GM12878 (cell line): ENCODE measurements at places on chromosomes 2 and 18. TPM values are rescaled to one million over a fixed set of nuclear protein-coding genes. Genes with fewer than 3 reads are reported as not detected.

TBR1 gene
- polyA plus RNA-seq: not detected in 2 replicates

DNA sequence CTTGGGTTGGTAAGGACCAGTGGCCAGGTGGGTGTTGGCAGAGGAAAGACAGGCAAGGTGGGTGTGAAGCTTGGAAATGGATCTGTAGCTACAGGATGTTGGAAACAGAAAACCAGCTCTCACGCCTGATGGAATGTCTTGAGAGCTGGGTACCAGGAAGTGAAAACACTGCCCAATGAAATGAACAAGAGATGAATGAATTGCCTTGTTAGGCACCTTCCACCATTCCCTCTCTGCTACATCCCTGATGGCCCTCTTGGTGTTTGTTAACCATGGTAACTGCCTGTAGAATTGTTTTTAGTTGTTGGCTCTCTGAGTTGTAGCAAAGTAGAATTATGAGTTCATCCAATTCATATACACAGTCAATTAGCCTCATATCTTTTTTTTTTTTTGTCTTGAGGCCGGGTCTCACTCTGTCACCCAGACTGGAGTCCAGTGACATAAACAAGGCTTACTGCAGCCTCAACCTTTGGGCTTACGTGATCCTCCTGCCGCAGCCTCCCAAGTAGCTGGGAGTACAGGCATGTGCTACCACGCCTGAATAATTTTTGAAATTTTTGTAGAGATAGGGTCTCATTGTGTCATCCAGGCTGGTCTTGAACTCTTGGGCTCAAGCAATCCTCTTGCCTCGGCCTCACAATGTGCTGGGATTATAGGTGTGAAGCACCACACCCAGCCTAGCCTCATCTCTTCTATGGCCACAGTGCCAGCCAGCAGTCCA, 9.5 kb downstream of the KCMF1 start:
- H3K36me3 ChIP-seq: peaks cover 6% of the 10 kb centered on the region; the same call in 1 of the 2 replicates
- H3K27ac ChIP-seq: 0 out of 2 replicates have a peak overlapping the region, but pooled peaks have one; percentile 22
- H3K27me3 ChIP-seq: no peaks in the 10 kb centered on the region

GRCh38 chr2:61771904-61772845, 81.7 kb downstream of the FAM161A start:
- no peak overlapping the region for H3K4me3 ChIP-seq
- DNase-seq: no peak
- H3K27me3 ChIP-seq: no peaks in the 10 kb centered on the region
- peaks cover 17% of the 10 kb centered on the region for H3K4me1 ChIP-seq
- H3K36me3 ChIP-seq: no peaks in the 10 kb centered on the region

GRCh38 chr18:62577765-62578164, 54.9 kb downstream of the ZCCHC2 start:
- H3K36me3 ChIP-seq: peaks cover 10% of the 10 kb centered on the region; the same call in 1 of the 2 replicates
- H3K4me3 ChIP-seq: no peak overlapping the region
- peaks cover 7% of the 10 kb centered on the region for H3K4me1 ChIP-seq
- DNase-seq: no peak

WDPCP gene
- polyA plus RNA-seq: 5.1 and 7.0 TPM in 2 replicates

NOL4 gene
- polyA plus RNA-seq: 6.8 and 8.0 TPM in 2 replicates

- H3K4me3 ChIP-seq: no peak overlapping the region
- no peaks in the 10 kb centered on the region for H3K4me1 ChIP-seq
These were observed 208.0 kb downstream of the SRBD1 start for GRCh38 chr2:45403036-45403435.

- no peaks in the 10 kb centered on the region for H3K36me3 ChIP-seq
- DNase-seq: no peak
- no peak overlapping the region for H3K27ac ChIP-seq
- no peak overlapping the region for H3K4me3 ChIP-seq
- no peaks in the 10 kb centered on the region for H3K4me1 ChIP-seq
These were observed 181.9 kb upstream of the CDH7 start for GRCh38 chr18:65568866-65569265.

GRCh38 chr18:78975699-78976335, 3.8 kb upstream of the SALL3 start:
- no peaks in the 10 kb centered on the region for H3K27me3 ChIP-seq
- no peaks in the 10 kb centered on the region for H3K4me1 ChIP-seq
- DNase-seq: no peak
- no peaks in the 10 kb centered on the region for H3K36me3 ChIP-seq
- H3K27ac ChIP-seq: no peak overlapping the region

DNA sequence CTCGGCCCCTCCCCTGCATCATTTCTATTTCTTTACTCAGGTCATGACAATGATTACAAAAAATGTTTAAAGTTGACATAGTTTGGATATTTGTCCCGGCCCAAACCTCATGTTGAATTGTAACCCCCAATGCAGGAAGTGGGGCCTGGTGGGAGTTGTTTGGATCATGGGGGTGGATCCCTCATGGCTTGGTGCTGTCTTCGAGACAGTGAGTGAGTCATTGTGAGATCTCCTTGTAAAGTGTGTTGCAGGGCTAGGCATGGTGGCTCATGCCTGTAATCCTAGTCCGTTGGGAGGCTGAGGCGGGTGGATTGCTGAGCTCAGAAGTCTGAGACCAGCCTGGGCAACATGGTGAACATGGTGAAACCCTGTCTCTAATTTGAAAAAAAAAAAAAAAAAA, 9.2 kb upstream of the MAP4K4 start:
- H3K36me3 ChIP-seq: no peaks in the 10 kb centered on the region
- H3K4me1 ChIP-seq: no peaks in the 10 kb centered on the region
- no peaks in the 10 kb centered on the region; the same call in 1 of the 2 replicates for H3K27me3 ChIP-seq
- DNase-seq: no peak
- no peak overlapping the region for H3K27ac ChIP-seq

GRCh38 chr2:3461801-3462492, 57.4 kb downstream of the ADI1 start:
- peak overlapping the region; percentile 50; the same call in 1 of the 2 replicates for H3K4me3 ChIP-seq
- H3K36me3 ChIP-seq: peaks cover 5% of the 10 kb centered on the region; the same call in 1 of the 2 replicates
- peak overlapping the region; percentile 76 for H3K27ac ChIP-seq
- peak; percentile 68 for DNase-seq

KLHL14 gene
- 0.03 TPM in 1 of 2 replicates, not detected in the other for polyA plus RNA-seq

DNA sequence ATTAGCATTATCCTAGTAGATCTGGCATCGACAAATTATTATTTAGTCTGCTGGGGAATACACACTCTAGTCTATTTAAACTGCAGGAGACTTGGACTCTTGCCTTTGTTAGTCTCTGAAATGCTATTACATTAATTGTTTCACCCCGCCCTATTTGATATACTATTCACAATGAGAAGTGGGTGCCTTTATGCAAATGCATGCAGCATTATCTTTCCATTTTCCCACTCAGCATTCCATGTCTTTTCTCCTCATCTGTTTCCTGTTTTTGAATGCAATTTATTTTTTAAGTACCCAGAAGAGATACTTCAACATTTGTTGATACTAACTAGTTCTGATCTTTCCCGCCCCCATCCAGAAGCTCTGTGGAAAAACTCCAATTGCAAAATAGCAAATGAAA, 395.3 kb upstream of the NXPH2 start:
- no peaks in the 10 kb centered on the region for H3K36me3 ChIP-seq
- H3K27ac ChIP-seq: no peak overlapping the region
- no peak for DNase-seq
- no peaks in the 10 kb centered on the region for H3K27me3 ChIP-seq
- H3K4me3 ChIP-seq: no peak overlapping the region

DNA sequence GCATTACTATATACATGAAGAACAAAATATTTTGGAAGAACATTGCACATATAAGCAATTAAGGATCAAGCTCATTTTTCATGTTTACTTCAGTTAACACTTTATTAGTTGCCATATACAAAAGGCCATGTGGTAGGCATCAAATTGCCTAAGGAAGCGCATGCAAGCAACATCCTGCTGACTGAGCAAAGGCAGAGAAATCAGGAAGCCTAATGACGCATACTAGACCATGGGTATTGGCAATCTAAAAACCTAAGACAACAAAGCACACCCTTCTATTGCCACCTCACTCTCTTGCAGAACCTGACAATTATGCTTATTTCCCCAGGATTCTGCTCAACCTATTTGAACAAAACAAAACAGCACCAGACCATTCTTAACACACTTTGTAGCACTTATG, 171.9 kb downstream of the STK39 start:
- DNase-seq: no peak
- H3K27me3 ChIP-seq: no peaks in the 10 kb centered on the region
- no peak overlapping the region for H3K4me3 ChIP-seq
- H3K36me3 ChIP-seq: no peaks in the 10 kb centered on the region

DNA sequence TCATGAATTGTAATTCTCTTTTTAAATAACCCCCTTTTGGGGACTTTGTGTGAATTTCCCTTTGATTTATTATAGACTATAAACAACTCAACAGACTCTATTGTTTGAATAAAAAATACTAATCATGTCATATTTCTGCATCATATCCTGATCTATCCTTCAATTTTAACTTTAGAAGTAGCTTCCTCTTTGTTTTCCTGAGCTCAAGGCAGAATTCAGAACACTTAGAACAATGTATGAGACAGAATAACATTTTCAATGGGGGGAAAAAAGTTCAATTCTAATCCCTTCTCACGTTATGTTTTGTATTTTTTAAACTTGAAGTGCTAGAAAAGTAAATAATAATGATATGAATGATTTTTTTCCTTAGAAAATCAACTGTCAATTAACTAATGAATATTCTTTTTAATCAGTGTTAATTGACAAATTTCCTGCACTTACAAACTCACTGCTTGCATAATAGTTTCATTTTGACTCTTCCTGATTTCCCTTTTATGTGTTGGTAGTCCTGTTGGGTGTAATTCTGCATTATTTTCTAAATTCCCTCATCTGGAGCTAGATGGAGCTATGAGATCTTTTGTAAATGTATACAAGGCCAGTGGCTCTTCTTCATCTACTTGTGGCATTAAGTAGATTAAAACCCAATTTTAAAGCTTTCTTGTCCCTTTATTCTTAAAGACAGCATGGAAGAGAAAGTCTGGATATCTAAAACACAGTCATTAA, 326.1 kb downstream of the PARD3B start:
- H3K27ac ChIP-seq: no peak overlapping the region
- H3K4me3 ChIP-seq: no peak overlapping the region
- no peaks in the 10 kb centered on the region for H3K27me3 ChIP-seq

DNA sequence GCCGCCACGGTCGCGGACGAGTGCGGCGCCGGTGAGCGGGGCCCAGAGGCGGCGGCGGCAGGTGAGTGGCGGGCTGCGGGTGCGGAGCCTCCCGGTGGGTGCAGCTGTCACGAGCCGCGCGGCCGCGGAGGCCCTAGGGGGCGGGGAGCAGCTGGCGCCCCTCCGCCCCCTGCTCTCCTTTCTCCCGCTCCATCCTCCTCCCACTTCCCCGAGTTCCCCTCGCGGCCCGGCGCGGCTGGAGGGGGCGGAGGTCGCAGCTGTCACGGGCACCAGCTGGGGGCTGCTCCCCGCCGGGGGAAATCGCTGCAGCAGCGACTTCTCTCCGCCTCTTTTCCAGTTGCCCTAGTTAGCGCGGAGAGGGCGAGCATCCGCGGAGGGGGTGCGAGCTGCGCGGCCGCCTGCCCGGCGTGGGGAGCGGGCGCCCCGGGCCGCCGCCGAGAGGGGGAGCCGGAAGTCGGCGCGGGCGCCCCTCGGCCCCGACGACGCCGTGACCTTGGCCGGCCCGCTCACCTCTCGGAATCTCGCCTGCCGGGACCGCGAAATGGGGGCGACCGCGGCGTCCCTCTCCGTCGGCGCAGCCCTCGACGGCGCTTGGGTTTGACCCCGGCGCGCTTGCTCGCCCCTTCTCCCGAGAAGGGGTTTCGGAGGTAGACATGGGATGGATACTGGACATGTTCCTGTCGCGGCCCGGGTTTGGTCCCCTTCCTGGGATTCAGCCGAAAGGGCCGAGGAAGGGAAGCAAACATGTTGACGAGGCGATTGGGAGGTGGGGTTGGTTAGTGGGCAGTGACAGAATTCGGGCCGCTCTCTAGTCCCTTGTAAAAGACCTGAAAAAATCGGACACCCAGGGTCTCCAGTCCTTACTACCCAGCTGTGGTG, 727 bp downstream of the NCOA1 start:
- DNase-seq: no peak
- no peaks in the 10 kb centered on the region for H3K36me3 ChIP-seq
- H3K27me3 ChIP-seq: no peaks in the 10 kb centered on the region
- H3K27ac ChIP-seq: peak overlapping the region; percentile 43; the same call in 1 of the 2 replicates
- peaks cover 8% of the 10 kb centered on the region for H3K4me1 ChIP-seq
- peak overlapping the region; percentile 91 for H3K4me3 ChIP-seq

IL1RL1 gene
- not detected in 2 replicates for polyA plus RNA-seq

DNA sequence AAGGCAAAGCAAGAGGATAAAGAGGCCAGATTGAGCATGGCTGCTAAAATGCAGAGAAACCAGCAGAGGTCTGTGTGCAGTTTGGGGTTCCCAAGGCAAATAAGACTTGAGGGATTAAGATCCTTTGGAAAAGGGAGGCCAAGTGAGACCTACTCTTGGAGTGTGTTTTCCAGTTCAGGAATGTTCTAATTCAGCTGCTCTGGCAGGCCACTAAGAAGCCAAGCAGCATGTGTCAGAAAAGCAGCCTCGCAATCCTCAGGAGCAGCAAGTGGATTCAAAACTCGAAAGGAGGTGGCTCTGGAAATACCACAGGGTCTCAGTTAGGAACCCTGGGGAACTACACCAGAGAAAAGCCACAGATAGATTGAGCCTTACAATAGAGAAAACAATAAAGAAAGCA, 569.2 kb downstream of the METTL4 start:
- no peaks in the 10 kb centered on the region for H3K4me1 ChIP-seq
- no peak overlapping the region for H3K4me3 ChIP-seq
- no peak overlapping the region for H3K27ac ChIP-seq
- no peaks in the 10 kb centered on the region for H3K36me3 ChIP-seq

- no peaks in the 10 kb centered on the region for H3K36me3 ChIP-seq
- no peak overlapping the region for H3K27ac ChIP-seq
- H3K4me1 ChIP-seq: no peaks in the 10 kb centered on the region
- no peaks in the 10 kb centered on the region for H3K27me3 ChIP-seq
These were observed 297.0 kb upstream of the COL3A1 start for GRCh38 chr2:188677142-188677541.

AOX1 gene
- not detected in 2 replicates for polyA plus RNA-seq

DNA sequence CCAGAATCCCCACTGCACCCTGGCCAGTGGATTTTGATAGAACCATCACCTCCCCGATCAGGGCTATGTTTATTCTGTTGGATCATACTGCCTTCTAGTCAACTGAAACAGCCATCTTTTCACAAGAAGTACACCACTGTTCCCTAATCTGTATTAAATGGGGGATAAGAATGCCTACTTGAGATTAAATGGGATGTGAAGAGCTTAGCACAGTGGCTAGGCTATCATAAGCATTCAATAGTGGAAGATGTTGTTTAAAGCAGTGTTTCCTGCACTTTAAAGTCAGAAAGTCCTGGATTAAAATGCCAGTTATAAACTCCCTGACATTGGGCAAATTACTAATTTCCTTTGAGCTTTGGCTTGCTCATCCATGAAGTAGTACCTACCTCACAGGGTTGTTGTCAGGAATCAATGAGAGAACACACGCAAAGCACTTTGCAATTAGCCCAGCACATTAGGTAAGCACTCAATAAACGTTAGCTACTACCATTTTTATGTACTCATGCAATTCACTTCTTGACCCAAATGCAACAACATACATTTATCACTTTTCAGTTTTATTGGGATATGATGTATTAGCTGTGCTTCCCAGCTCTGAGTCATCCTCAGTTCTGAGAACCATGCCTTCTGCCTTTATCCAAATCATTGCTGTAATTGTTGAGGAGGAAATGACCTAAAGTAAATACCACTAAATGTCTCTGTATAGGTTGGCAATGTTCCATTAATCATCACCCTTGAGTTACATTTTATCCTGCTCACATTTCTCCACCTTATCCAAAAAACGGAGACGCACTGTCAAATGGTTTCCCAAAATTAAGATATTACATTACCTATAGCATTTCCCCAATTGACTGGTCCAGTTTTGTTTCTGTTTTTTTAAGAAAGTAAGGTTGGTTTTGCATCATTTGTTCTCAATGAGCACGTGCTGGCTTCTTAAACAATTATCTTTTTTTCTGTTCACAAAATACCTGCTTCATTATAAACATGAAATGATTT, 2.1 kb downstream of the TMEM247 start:
- H3K27me3 ChIP-seq: no peaks in the 10 kb centered on the region
- H3K4me3 ChIP-seq: no peak overlapping the region
- no peaks in the 10 kb centered on the region for H3K36me3 ChIP-seq
- no peak for DNase-seq
- no peak overlapping the region for H3K27ac ChIP-seq
